NCI-H69 (cell line): ENCODE measurements at places on chromosomes 11 and 22.

- peak; percentile 49 for DNase-seq
Measured at GRCh38 chr11:62505059-62505439, 41.6 kb downstream of the AHNAK start.

- DNase-seq = no peak
Measured at GRCh38 chr22:44879301-44879680, 126.9 kb downstream of the ARHGAP8 start.

DNA sequence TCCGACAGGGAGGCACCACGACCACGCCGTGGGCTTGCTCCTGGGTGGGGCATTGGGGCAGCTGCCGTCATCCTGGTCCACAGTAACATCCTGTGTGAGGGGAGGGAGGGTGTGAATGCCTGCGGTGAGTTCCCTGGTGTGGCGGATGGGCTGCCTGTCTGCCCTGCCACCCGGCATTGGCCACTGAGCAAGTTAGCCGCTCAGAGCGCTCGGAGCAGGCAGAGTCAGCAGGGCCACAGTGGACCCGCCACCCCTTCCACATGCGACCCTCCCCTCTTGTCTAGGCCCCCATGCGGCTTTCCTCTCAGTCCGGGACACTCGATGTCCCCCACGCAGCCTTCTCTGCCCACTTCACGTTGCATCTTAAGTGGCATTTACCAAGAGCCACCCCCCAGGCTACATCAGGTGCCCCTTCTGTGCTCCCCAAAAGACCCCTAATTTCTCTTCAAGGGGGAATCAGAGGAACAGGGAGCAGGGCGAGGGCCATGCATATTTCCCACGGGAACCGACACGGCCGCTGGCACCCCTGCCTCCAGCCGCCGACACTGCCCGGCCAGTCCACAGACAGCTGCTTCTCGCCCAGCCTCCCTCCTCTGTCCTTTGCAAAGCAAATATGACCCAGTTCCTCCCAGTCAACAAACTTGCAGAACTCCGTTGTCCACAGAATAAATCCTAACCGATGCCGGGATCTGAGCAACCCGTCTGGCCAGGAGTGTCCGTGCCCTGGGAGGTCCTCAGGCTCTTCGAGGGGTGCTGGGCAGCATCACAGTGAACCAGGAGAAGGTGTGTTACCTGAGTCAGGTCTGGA is 1482.1 kb downstream of the TBC1D22A start:
- no peak for DNase-seq

DNA sequence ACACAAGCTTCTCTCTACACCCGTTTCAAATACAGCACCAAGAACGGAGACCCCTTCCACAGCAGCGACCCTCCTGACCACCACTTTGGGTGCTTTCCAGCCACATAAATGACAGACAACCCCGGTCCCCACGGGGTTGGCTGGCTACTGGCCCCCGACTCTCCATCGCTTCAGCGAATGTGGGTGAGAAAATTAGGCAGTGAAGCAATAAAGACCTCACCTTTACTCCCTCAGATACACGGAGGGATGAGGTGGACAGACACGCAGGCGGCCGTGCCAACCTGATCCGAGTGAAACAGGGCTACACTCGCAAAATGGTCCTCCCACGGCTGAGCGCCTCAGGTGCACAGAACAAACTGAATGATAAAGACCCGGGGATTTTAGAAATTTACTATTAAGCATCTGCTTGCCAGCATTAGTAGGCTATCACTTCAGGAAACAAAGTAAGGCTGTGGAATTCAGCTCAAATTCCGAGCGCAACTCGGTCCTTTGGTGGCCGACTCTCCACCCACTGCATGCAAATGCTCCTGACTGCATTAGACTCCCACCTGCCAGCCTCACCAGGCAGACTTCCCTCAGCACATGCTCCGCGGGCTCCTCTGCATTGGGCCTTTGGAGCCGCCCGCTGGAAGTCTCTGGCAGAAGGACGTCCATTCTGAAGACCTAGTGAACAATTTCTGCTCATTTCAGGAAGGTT is 12.8 kb upstream of the EFCAB6 start:
- DNase-seq = no peak

DNA sequence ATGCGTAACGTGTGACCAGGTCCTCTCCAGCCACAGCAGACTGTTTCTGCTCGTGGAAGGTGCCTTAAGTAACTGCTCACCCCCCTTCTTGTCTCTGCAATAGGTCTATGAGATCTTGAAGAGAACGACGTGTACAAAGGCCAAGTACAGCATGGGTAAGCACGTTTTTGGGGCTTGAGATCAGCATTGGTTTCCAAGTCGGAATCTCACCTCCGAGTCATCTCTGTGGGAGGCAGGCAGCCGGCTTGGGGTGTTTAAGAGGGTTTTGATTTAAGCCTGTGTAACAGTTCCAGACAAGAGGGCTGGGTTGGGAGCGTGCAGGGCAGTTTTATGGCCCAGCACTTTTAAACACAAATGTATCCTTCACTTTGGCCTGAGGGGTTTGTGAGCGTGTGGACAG is 30.1 kb downstream of the ANO1 start:
- DNase-seq = no peak

DNA sequence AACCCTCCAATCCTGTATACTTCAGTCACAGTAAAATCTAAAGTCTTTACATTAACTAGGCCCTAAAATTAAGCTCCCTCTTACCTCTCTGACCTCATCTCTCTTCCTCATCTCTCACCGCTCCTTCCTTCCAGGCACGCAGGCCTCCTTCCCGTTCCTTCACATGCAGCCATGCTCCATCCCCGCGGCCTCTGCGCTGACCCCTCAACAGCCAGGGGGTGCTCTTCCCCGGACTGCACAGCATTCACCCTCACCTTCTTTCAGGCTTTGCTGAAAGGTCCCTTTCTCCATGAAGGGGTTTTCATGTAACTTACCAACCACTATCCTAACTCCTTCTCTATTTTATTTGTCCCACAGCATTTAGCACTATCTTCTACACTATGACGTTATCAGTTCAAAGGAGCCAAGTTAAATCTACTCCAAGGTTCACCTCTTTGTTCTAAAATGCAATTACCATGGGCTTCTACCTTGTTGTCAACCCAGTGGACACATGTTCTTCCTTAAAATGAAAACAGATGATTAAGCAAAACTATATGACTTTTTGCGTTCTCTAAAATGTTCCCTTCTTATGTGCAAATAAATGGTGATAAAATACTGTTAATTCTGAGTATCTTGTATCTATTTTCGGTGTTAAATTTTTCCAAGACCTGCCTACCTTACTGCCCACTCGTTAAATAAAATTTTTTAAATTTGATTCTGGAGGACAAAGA is 57.8 kb upstream of the APOA1 start:
- DNase-seq = peak; percentile 6
